Natural killer cell treated with Interleukin-12 subunit alpha and Interleukin-12 subunit beta and Interleukin-15 and Interleukin-18, amount 100 ng/mL, for 72 hours (primary cell): ENCODE measurements at places on chromosomes 1 and 21. TPM values are rescaled to one million over a fixed set of nuclear protein-coding genes. Genes with fewer than 3 reads are reported as not detected.

DNA sequence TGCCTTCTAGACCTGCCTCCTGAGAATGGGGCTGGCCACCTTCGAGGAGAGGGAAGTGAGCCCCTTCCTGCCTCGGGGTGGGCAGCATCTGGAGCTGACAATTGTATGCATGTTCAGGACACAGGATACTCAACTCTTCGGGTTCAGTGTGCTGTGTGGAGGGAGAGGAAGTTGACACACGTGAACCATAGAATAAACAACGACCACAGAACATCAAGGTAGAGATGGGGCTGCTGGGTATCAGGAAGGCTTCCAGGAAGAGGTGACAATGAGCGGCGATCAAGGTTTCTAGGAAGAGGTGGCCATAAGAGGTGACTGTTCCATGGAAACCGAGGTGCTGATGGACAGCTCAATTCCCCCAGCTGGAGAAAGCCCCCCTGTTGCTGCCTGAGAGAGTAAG lies 22.0 kb downstream of the UBIAD1 start:
- DNase-seq, result no peak
- peak overlapping the region; percentile 25 for H3K27ac ChIP-seq
- peaks cover 6% of the 10 kb centered on the region for H3K36me3 ChIP-seq
- no peak overlapping the region for H3K4me3 ChIP-seq
- no peaks in the 10 kb centered on the region for H3K27me3 ChIP-seq

- peaks cover 41% of the 10 kb centered on the region for H3K36me3 ChIP-seq
- H3K27me3 ChIP-seq, result no peaks in the 10 kb centered on the region
- peak; percentile 25 for DNase-seq
- H3K4me3 ChIP-seq, result no peak overlapping the region
- H3K4me1 ChIP-seq, result peaks cover under 1% of the 10 kb centered on the region
These were observed 19.3 kb downstream of the SLC19A1 start for GRCh38 chr21:45522986-45523385.

- DNase-seq, result no peak
- H3K27ac ChIP-seq, result no peak overlapping the region
- no peaks in the 10 kb centered on the region for H3K36me3 ChIP-seq
- peaks cover 10% of the 10 kb centered on the region for H3K27me3 ChIP-seq
These were observed 1.0 kb upstream of the DIRAS3 start for GRCh38 chr1:68051475-68051874.

GRCh38 chr1:60133000-60133673 lies 59.6 kb upstream of the C1orf87 start:
- DNase-seq, result no peak
- peaks cover 7% of the 10 kb centered on the region for H3K4me1 ChIP-seq
- no peaks in the 10 kb centered on the region for H3K27me3 ChIP-seq
- H3K27ac ChIP-seq, result no peak overlapping the region

GRCh38 chr1:24930260-24931145 lies at the start of gene RUNX3:
RUNX3 (minus strand) TSS chr1:24930276; CDS start chr1:24929868, 408 bp downstream.
- H3K4me3 ChIP-seq, result peak within 1 kb of the TSS; percentile 98
- peaks cover 56% of the 10 kb centered on the region for H3K4me1 ChIP-seq
- peak; percentile 96 for DNase-seq
- H3K27me3 ChIP-seq, result no peaks in the 10 kb centered on the region
- peaks cover 23% of the 10 kb centered on the region for H3K36me3 ChIP-seq
- peak within 1 kb of the TSS; percentile 88 for H3K27ac ChIP-seq

- no peak for DNase-seq
- H3K36me3 ChIP-seq, result no peaks in the 10 kb centered on the region
- H3K4me1 ChIP-seq, result peaks cover 9% of the 10 kb centered on the region
- H3K27ac ChIP-seq, result no peak overlapping the region
- H3K4me3 ChIP-seq, result peak overlapping the region; percentile 24
These were observed 72.0 kb downstream of the ZNF281 start for GRCh38 chr1:200337831-200338230.

- H3K4me1 ChIP-seq, result no peaks in the 10 kb centered on the region
- no peak overlapping the region for H3K27ac ChIP-seq
- DNase-seq, result peak; percentile 56
- no peak overlapping the region for H3K4me3 ChIP-seq
- H3K27me3 ChIP-seq, result no peaks in the 10 kb centered on the region
These were observed 128.4 kb upstream of the ZBTB40 start for GRCh38 chr1:22323141-22323845.

DNA sequence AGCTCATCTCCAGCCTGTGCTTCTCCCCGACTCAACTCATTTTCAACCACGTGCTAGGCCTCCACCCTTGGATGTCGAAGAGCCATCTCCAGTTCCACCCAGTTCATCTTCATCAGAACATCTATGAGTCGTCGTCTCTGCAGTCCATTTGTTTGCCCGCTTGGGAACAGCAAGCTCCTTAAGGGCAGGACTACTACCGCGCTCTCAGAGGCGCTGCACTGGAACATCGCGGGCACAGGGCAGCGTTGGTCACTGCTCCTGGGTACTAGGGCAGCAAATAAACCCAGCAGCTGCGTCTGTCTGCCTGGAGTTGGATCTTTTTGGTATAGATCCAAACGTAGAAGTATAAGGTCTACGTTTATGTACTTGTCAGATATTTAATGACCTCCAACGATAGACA lies 478 bp upstream of the PRDM2 start:
- H3K27me3 ChIP-seq, result no peaks in the 10 kb centered on the region
- peak overlapping the region; percentile 72 for H3K27ac ChIP-seq
- peaks cover 11% of the 10 kb centered on the region for H3K36me3 ChIP-seq
- peaks cover 32% of the 10 kb centered on the region for H3K4me1 ChIP-seq

The PPIAL4G gene
- total RNA-seq, result 0.36 TPM

The SH2D2A gene
- total RNA-seq, result 153 TPM

The RHCE gene
- not detected for total RNA-seq

The XCL2 gene
- total RNA-seq, result 2.7 TPM
